ENCODE measurements at places on chromosomes 11 and 22.

DNA sequence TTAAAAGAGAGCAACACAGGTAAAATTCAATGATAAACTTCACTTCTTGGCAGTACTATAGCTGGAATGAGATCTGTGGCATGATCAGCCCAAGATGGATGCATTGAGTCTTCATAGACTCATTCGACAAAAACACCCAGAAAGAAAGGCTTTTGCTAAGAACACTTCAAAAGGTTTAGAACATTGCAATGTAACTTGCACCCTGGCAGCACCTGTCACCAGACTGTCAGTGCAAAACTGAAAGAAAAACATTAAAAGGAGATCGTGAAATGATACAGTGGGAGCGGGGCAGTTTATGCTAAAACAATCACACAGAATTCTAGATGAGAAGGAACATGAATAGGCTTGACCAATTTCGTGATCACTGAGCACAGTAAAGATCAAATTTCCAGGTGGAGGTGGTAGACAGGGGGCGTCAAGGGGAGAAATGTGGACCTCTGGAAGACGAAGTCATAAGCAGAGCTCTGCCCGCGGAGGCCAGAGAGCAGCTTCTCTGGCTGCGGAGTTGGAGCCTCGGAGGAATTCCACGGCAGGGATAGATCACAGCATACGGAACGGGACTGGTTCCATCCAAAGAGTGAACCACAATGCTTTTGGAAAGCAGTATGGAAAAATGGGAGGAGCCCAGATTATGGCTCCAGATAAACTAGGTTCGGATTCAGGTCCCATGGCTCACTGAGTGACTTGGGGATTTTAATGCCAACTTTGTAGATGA, 11.9 kb downstream of the VSIG10L2 start:
- DNase-seq = no peak

- no peak for DNase-seq
Measured at GRCh38 chr11:129861702-129862522, 33.5 kb downstream of the NFRKB start.

- no peak for DNase-seq
Measured at GRCh38 chr11:124147951-124148350, 32.7 kb downstream of the VWA5A start.

DNA sequence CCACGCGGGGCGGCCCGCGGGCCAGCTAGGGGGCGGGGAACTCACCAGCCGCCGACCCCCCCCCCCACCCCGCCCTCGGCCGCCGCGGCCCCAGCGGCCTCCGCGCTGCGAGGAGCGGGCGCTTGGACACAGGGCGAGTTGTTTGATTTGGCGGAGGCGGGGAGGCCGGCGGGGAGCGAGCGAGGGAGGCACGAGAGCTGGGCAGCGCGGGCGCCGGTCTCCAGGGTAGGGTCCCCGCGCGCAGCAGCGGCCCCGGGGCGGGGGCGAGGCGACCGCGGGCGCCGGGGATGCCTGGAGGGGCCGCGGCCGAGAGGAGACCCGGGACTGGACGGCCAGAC, 64.4 kb downstream of the NAV2 start:
- DNase-seq = no peak

DNA sequence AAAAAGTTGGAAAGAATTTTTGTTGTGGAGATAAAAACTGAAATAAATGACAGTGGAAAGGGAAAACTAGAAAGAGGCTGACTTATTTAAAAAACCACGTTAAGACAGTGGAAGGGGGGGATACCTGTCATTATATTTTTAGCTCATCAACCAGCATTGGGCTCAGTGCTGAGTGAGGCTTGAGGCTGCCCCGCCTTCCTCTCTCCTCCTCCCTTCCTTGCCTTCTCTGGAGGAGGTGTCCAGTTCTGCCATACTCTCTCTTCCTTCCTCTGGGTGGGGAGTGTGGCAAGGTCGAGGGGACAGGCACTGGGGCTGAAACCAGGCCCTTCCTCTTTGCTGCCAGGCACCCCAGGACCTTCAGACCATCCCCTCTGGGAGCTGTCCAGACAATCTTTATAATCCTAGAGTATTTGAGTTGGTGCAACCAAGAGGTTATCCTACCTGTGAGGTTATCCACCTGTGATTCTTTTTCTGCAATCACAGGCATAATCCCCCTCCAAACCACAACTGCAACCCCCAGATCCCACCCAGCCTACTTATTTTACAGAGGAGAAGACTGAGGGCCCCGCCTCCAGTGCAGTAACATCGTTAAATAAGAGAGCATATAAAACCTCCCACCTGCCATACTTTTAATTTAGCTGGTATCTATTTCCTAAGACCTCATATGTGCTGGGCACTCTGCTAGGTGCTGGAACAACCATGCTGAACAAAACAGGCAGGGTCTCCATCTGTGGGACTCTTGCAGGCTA, 578.5 kb downstream of the BUD13 start:
- DNase-seq = no peak

- no peak for DNase-seq
Measured at GRCh38 chr11:114478768-114479167, 39.5 kb downstream of the REXO2 start.

DNA sequence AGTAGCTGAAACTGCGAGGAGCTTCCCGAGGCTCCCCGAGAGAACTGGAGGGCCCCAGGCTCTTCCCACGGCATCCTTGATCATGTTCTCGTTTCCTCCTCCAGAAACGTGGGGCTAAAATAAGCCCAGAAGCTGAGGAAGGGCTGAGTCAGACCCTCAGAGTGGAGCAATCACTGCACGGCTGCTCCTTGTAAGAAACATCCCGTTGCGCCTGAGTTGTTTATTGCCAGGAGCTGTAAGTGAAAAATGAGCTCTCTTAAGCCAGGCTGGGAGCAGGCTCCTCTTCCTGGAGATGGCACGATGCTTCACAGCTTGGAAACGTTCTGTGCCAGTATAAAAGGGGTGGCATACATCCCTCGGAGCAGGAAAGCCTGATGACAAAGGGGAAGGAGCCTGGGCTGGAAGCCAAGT, 47.3 kb upstream of the SYN3 start:
- DNase-seq = no peak

- DNase-seq = no peak
Measured at GRCh38 chr11:8066036-8066910, 14.7 kb upstream of the TUB start.

DNA sequence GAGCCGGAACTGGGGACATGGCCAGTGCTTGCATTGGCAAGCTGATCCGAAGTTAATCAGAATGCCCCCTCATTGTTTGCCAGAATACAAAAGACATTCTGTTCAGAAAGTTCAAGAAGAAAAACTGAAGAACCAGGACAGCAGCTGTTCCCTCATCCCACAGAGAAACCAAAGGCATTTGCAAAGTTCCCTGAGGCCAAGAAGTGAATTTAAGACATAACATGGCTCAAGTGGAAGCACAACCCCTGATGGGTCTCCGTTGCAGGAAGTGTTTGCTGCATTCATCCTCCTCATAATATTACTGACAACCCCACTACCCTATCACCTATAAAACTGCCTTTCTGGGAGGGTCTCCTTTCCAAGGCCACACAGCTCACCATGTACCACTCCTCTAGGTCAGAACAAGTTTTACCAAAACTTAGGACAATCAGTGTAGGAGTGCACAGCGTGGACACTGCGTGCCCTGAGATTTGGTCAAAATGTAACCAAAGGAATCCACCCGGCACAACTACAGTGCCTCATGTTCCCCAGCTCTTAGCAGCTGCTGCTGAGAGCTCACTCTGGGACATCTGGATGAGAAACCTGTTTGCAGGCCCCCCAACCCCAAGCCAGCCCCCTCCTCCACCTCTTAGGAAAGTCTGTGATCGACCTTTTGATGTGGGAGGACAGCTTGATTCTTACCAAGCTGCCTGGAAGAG, 101.6 kb upstream of the AKIP1 start:
- no peak for DNase-seq

- no peak for DNase-seq
Measured at GRCh38 chr22:29253561-29254285, 14.1 kb downstream of the RHBDD3 start.
